Stimulated activated naive CD4-positive, alpha-beta T cell (primary cell): ENCODE measurements at places on chromosomes 1 and 21.

- no peak for DNase-seq
Observed at GRCh38 chr1:24186711-24186992, 437 bp downstream of the IFNLR1 start.

DNA sequence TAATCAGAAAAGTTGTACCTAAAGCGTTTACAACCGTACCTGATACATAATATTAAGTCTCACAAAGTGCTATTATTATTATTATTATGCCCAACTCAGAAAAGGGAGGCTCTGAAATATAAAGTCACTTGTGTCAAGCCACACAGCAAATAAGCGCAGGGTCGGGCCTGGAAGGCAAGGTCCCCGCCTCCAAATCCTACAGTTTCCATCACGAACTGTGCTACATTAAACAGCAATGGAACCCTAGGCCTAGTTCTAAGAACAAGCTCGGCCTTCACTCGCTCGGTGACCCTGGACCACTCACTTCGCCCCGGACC lies 549 bp downstream of the PARS2 start:
- no peak for DNase-seq

DNA sequence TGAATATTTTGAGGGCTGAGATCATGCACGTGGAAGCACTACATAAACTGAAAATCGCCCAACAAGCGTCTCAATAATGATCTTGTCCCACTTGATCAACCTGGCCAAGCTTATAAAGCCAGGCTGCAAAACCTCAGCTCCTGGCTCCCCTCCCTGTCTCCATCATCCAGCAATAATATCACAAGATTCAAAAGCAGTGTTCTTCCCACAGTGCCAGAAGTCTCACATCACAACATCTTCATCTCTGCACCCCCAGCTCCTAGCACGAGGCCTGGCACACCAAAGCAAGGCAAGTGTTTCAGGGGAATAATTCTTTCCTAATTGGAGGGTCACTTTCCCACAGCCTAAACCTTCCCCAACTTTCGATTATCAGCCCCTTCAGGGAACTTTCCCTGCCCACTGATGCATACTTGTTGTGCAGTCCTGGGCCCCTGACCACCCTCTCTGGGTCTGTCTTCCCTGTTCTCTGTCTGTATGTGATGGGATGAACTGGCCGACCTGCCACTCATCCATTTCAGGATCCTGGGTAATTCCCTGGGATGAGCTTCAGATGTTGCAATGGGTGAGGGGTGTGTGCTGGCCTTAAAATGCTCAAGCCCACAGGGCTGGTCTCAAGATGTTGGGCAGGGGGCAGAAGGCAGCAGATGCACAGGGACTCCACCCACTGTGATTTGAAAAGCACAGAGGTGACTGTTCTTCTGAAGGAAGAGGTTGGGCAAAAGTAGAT lies 129.0 kb downstream of the DMRTB1 start:
- no peak for DNase-seq

DNA sequence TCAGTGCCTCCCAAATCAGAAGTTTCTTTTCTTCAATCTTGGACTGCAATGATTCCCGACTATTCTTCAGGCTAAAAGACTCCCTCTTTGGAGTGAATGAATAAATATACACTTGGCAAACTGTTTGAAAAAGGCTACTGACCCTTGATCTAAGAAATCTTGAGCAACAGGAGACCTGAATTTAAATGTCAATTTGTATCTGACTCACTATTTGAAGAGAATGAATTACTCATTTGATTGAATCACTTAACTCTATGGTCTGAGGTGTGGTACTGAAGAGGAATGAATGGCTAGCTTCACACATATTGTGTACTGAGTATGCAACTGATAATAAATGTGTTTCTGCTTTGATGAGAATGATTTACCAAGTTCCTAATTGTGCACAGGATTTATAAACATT lies 4.6 kb upstream of the SMG7 start:
- DNase-seq, result no peak

GRCh38 chr1:99745061-99745460 lies 21.4 kb downstream of the FRRS1 start:
- no peak for DNase-seq

DNA sequence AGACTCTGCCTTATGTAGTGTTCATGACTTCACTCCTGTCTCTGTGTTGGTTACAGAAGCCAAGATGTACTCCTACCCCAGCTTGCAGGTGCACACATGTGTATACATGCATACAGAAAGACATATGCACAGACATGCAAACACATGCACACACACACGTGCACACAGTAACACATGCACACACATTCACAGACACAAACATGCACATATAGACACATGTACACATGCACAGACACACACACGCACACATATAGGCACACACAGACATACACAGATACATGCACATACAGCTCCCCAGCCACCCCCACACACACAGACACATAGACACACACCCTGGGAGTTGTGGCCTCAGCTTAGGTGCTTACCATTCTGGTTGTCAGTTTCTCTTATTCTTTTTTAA lies 362.6 kb upstream of the C1orf174 start:
- no peak for DNase-seq

- DNase-seq, result no peak
Observed at GRCh38 chr1:184166485-184166884, 115.0 kb downstream of the TSEN15 start.

DNA sequence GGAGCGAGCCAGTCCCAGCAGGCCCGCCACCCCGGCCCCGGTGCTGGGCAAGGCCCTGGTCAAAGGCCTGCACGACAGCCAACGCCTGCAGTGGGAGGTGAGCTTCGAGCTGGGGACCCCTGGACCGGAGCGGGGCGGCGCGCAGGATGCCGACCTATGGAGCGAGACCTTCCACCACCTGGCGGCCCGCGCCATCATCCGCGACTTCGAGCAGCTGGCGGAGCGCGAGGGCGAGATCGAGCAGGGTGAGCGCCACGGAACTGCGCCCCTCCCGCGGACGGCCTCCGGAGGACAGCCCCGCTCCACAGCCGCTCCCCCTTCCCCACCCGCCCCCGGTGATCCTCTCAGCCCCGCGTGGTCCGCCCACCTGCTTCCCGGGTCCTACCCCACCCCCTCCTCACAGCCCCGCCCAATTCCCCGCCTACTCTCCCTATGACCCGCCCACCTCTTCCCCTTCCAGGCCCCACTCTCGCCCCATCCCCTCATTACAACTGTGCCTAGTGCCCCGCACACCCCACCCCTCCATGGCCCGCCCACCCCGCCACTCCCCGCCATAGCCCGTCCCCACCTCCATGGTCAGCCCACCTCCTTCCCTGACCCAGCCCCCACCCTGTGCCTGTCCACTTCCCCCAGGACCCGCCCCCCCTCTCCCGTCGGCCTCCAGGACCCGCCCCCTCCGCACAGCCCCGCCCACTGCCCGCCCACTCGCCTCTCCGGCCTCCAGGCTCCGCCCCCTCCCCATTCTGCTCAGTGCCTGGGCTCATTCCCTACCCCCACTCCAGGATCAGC lies 52.7 kb downstream of the VWA5B1 start:
- DNase-seq, result peak; percentile 32

- DNase-seq, result no peak
Observed at GRCh38 chr1:207808911-207809555, 57.2 kb downstream of the CD46 start.

DNA sequence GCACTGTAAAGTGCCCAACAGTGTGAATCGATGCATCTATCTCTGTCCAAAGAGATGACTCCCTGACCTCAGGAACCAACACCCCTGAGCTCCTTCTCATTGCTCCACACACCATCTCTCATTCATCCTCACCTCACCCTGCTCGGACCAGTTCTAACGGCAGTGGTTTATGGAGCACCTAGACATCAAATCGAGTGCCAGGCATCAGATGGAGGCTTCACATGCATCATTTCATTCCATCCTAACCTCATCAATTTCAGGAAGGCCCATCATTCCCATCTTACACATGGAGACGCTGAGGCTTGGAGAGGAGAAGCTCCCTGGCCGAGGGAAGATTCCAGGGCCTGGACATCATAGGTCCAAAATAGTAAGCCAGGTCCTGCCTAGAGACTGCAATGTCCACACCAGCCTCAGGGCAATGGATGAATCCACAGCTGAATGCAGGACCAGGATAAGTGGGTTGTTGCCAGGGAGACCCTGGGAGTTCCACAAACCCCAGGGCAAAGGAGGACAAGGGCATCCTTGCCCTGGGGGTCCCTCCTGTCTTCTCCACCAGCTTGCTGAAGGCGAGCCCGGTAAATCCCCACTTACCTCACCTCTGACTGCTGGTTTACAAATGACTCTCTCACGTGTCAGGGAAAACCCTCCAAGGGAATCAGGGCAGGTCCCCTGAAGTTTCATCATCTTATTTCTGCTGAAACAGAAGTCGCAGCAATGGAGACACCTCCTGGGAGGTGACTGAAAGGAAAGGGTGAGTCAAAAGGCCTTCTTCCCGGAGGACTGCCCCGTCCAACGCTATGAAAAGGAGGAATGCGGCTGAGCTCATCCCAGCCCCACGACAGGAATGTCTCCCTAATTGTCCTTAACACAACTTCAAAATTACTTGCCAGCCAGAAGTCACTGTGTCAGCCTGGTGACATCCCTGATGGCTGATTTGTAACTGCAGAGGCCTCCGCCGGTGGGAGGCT lies 9.0 kb upstream of the IFFO2 start:
- no peak for DNase-seq

- no peak for DNase-seq
Observed at GRCh38 chr21:39001341-39001740, 181.9 kb downstream of the PSMG1 start.

- peak; percentile 40 for DNase-seq
Observed at GRCh38 chr1:110203021-110203661, 7.0 kb upstream of the KCNC4 start.

- no peak for DNase-seq
Observed at GRCh38 chr1:183702087-183702812, 49.1 kb upstream of the APOBEC4 start.

DNA sequence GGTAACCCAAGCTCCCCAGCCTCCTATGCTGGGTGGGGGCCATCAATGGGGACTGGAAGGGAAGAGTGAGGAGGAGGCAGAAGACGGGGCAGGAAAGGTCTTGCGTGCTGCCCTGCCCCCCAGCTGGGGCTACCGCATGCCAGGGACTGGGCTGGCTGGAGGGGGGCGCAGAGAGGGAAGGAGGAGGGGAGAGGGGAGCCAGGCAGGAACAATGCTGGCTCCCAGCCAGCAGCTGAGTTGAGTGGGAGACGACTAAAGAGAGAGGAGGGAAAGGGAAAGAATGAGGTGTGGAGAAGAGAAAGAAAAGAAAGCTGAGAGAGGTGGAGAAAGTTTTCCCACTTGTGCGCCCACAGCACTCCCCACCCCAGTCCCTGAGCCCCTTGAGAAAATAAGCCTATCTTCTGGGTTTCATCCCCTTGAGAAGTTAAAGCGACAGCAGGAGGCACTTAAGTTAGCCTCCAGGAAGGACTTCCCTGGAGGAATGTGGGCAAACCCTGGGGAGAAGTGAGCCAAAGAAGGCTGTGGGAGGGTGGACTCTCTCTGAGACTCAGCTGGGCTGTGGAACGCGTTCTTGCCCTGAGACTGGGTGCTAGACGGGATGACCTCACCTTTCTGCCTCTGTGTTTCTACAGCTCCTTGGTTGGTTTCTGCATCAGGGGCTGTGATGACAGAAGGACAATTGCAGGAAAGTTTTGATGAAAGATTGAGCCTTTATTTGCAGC lies 12.9 kb upstream of the NES start:
- DNase-seq, result no peak

DNA sequence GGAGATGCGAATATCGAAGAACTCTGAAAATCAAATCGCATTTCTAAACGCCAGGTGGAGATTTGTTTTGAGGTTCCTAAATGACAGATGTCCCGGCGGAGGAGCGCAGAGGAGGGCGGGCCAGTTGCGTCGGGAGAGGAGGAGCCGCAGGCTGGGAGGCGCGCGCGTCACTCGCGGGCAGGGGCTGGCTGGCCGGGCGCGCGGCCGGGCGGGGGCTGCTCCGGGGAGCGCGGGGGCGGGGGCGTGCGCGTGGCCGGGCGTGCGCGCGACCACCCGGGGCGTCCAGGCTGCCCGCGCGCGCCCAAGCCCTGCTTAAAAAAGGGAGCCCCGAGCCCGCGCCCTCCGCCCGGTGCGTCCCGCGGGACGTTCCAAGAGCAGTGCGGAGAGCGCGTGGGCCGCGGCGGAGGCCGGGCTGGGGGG lies 47.3 kb downstream of the H3-3A start:
- peak; percentile 69 for DNase-seq

- DNase-seq, result no peak
Observed at GRCh38 chr1:4344065-4344732, 310.2 kb upstream of the AJAP1 start.

DNA sequence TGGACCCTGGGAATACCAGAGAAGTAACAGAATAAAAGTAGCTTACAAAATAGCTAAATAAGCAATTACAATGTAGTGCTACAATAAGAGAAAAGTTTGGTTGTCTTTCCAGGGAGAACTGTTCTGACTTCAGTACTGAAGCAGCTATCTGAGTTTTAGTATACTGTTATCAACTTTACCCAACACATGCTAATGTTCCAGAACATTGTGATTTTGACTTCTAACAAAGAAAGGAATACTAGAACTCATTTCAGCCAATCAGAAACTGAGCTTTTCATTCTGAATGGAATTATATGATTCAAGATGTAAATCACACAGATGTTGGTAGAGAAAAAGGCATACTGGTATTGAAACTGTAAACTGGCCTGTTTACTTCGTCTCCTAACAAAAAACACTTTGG lies at the start of gene C1orf105:
Gene C1orf105, plus strand, starts transcription at position 301 of the 400 bp plus-strand sequence. CDS start 201 bp downstream, outside the sequence.
- DNase-seq, result no peak

DNA sequence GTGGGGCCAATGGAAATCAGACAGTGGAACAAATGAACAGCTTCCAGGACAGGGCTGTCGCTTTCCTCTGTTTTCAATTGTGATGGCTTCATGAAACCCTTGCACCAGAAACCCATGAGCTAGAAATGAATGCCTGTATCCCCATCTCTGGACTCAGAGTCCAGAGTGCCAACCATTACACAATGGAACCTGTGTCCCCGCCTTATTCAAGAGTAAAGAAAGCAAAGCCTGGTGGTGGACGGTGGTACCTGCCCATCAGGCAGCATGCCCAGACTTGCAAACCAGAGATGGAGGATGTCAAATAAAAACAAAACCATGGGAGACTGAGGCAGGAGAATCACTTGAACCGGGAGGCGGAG lies 4.4 kb upstream of the CAPN2 start:
- no peak for DNase-seq

DNA sequence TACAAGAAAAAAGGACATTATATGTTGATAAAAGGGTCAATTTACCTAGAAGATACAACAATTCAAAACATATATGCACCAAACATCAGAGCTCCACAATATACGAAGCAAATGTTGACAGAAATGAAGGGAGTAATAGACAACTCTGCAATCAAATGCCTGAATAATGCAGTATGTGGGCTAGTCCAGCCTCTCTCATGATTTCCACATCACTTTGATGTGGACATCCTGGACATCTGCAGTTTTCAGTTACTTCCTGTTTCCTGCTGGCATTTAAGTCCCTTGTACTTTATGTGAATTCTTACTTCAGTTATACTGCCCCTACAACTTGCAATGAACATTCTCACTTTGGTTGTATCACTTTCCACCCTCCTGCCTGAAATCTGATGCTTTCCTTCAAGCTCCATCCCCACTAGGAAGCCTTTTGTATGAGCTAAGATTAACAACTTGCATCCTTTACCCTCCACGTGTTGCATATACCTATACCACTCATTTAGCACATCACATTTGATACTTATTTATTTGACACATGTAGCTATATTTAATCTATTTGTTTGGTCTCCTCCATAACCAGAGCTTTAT lies 36.7 kb downstream of the DISC1 start:
- no peak for DNase-seq
